ENCODE measurements at places on chromosomes 4 and X.
A peak's percentile ranks its signal among the peaks of the same experiment; 100 is the strongest.

- DNase-seq: peak; percentile 68
Measured at GRCh38 chr4:39637586-39638353, 895 bp downstream of the SMIM14 start.

- no peak for DNase-seq
Measured at GRCh38 chrX:149982310-149982709, 44.0 kb upstream of the EOLA2 start.

DNA sequence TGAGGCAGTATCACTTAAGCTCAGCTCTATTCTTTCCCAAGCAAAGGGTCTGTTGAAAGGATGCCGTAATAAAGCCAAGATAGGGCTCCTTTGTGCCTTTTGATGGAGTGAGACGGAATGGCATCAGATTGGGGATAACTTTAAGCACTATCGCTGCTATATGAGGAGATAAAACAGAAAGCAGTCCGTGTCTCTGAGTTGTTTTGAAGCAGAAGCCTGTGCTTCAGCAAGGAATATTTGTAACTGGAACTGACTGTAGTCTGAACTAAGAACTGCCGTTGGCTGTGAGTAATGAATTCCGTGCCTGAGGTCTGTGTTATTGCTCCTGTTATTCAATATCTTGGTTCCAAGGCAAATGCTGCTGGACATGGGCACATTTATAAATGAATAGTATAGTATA, 297.4 kb downstream of the ANKRD50 start:
- DNase-seq: no peak

DNA sequence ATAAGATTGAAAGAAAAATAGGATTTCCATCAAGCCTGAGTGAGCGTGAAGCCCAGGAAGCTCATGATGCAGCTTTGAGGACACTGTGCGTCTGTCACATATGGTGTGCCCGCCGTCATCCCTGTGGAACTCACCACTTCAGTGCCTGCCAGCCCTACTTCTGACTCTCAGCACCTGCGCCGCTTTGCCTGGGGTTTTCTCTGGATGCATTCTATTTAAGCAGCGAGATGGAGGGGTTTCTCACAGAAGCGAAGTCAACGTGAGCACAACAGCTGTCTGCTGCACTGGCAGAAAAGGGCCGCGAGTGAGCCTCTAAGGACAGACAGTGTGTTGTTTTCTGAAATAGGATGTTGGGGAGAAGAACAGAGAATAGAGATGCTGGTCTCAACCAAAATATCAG, 6.2 kb upstream of the TMEM128 start:
- DNase-seq: no peak

DNA sequence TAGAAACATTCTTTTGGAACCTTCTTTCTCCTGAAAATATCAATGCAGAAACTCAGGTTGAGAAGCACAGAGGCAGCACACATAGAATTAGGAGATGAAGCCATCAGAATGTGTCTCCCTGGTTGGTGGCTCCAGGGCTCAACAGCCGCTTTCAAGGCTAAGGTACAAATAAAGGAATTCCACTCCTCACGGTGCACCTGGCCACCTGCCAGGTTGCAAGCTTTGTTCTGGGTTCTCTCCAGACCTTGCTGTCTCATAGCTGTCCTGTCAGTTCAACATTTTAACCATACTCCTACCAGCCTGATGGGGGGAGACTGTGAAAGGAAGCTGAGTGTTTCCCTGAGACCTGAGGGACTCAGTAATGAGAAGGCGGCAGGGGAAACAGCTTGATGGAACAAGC, 96.3 kb upstream of the HPF1 start:
- DNase-seq: no peak

Measured in right atrium auricular region (tissue), 2 donors.